GOT3 (cell line): ENCODE measurements at places on chromosomes 11 and 22.

- no peak for DNase-seq
Measured at GRCh38 chr11:130520271-130520671, 71.8 kb downstream of the ADAMTS15 start.

DNA sequence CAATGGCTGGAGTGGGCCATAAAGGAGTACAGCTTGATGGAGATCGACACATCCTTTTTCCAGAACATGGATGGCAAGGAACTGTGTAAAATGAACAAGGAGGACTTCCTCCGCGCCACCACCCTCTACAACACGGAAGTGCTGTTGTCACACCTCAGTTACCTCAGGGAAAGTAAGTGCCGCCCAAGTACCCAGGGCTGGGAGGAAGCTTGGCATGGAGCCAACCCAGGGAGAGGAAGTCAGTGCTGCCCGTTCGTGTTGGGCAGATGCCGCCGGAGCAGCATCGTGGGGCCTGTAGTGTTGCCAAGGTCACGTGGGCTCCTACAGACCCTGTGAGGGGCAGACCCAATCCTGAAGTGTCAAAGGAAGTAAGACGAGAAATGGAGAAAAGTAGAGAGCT is 78.9 kb downstream of the FLI1 start:
- no peak for DNase-seq

GRCh38 chr11:93464927-93465540 is 78.2 kb downstream of the SMCO4 start:
- no peak for DNase-seq

GRCh38 chr11:64358907-64359711 is at the start of gene RPS6KA4:
RPS6KA4 (plus strand) TSS chr11:64359162; CDS start chr11:64359236, 74 bp downstream.
- no peak for DNase-seq

DNA sequence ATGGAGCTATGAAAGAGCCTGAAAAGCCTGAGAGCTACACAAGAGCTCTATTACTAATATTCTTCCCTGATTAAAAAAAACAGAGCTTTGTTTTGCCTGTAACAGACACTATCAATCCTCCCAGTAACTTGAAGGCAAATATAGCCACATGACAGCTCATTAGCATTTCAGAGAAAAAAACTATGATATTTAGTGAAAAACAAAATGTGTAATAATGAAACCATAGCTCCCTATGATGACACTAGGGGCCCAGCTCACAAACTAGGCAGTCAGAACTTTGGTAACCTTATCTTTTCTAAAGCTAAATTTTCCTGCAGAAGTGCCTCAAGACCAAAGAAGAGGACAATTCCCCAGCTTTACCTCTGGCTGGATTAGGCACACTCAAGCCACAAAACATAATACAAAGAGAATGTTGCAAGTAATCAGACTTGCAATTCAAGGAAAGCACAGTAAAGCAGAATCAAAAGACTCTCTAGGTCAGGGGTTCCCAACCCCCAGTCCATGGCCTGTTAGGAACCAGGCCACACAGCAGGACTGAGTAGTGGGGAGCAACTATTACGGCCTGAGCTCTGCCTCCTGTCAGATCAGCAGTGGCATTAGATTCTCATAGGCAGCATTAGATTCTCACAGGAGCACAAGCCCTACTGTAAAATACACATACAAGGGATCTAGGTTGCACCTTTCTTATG is 53.3 kb downstream of the MRTFA start:
- DNase-seq = no peak

DNA sequence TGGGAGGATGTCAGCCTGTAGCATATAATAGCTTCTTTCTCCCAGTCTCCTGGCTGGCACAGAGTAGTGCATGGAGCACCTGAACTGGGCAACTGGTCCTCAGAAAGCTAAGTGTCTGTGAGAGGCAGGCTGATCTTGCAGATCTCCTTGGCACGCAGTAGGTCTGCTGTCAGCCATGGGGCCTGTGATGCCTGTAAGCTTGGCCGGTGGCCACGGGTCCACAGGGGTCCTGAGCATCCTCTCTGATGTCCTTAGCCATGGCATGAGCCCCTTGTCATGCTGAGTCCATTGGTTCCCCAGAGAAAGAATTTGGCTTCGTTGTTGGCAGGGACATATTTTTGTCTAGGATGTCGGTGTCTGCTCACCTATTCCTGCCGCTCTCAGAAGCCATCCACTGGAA is 25.0 kb downstream of the AMPD3 start:
- DNase-seq = no peak

DNA sequence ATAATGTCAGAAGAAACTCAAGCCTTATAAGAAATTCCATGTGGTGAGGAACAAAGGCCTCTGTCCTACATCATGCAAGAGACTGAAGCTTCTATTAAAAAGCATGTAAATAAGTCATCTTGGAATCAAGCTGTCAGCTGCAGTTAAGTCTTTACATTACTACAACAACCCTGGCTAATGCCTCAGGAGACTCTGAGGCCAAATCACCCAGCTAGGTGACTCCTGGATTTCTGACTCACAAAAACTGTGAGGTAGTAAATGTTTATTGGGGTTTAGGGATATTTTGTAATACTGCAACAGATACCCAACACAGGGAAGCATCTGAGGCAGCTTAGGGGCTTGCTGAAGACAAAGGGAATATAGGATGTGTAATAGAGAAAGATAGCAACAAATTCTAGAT is 89.6 kb downstream of the C11orf87 start:
- DNase-seq = no peak

DNA sequence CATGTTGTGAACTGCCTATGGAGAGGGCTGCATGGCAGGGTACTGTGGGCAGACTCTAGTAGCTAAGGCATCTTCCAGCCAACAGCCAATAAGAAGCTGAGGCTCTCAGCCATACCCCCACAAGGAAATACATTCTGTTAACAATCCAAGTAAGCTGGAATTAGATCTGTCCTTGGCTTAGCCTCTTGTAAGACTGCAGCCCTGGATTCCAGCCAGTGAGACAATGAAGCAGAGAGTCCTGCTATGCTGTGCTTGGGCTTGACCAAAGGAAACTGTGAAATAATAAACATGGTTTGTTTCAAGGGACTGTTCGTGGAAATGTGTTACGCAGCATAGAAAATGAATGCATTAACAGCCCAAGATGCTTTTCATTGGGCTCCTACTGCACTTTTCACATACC is 1097.4 kb upstream of the CCDC90B start:
- no peak for DNase-seq
